ENCODE measurements at places on chromosomes 7 and 10.

DNA sequence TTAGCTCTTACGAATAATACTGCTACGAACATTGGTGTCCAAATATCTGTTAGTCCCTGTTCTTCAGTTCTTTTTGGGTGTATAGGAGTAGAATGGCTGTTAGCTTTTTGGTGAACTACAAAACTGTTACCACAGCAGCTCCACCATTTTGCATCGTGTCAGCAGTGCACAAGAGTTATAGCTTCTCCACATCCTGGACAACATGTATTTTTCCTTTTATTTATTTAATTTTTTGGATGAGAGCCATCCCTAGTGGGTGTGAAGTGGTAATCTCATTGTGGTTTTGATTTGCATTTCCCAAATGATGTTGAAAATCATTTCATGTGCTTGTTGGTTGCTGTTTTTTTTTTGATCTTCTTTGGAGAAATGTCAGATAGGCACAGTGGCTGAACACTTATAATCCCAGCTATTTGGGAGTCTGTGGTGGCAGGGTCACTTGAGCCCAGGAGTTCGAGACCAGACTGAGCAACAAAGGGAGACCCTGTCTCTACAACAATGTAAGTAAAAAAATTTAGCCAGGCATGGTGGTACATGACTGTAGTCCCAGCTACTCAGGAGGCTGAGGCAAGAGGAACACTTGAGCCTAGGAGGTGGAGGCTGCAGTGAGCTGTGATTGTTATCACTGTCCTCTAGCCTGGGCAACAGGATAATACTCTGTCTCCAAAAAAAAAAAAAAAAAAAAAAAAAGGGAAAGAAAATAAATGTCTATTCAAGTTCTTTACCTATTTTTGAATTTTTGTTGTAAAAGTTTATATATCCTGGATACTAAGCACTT lies 31.7 kb downstream of the TRIM24 start:
- no peak for DNase-seq

GRCh38 chr10:88515235-88515634 lies 67.9 kb downstream of the RNLS start:
- DNase-seq, result no peak

DNA sequence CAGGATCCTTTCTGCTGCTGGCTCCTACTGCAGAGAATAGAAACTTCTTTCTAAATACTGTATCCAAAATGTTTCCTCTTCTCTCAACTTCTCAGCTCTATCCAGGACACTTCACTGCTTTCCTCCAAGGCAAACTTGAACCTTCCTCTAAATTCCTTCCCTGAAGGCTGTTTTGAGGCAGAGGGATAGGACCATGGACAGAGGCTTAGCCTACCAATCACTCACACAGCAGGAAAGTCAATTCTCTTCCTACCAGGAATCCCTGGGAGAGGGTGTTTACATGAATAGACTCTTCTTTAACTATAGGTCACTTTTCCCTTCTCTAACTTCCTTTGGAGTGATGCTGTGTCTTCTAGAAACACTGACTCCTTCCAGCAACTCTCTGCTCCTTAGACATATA lies 115.6 kb upstream of the MKLN1 start:
- no peak for DNase-seq

DNA sequence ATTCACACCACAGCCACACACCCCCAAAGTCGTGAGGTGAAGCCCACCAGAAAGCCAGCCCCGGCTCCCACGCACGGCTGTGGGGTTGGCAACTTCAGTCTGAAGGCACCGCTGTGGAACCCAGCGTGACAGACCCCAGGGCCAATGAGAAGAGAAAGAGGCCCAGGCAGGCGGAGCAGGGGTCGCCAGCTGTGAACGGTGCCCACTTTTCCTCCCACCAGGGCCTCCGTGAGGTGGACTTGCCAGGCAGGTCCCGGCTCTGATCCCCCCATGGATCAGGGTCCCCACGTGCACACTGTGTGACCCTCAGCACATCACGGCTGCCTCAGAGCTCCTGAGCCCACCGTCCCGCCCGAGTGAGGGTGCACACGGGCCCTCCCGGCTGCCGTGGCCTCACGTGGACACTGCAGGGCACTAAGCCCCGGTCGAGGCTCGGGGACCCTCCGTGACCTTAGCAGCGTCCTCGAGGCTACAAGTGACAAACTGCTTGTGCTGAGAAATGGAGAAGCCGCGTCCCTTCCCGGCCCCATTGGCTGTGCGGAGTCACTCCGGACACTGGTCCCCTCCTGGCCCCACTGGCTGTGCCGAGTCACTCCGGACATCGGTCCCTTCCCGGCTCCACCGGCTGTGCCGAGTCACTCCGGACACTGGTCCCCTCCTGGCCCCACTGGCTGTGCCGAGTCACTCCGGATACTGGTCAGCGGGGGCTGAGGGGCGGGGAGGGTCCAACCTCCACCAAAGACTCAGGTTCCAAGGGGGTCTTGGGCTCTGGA lies 72.4 kb upstream of the PDGFA start:
- no peak for DNase-seq

DNA sequence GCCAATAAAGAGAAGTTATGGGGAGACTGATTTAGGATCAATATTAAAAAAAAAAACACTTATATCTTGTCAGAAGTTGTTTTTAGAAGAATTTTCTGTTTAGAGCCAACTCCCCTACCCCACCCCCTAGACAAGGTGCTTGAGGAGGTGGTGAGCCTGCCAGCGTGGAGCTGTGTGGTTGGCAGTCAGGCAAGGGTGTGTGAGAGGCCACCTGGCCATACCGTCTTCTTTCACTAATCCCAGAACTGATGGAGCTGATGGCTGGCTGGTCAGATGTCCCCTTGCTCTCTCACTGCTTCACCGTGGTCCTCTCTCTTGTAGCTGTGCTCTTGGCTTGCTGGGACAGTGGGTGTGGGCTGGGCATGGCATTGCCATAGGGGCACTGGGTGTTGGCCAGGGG lies 34.3 kb downstream of the NACAD start:
- DNase-seq, result no peak

DNA sequence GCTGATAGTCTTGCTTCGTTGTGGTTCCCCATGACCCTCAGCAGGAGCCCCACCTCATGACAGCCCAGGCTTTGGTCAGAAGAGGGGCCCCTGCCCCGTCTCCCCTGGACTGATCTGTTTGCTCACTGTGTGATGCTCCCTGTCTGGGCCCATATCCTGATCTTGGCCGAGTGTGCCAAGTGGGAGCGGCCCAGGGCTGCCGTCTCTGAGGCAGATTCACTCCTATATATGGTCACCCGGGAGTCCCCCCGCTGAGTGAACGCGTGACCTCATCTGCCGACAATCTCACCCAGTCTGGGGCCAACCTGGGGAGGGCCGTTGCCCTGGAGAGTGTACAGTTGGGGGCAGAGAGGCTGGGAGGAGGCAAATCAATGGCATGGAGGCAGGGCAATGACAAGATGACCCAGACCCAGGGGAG lies 34.5 kb downstream of the PPIF start:
- DNase-seq, result no peak

Measured in BE2C (cell line).